ENCODE measurements at places on chromosomes 2 and 18.

GRCh38 chr2:49240608-49241007, 86.3 kb upstream of the FSHR start:
- DNase-seq = no peak

DNA sequence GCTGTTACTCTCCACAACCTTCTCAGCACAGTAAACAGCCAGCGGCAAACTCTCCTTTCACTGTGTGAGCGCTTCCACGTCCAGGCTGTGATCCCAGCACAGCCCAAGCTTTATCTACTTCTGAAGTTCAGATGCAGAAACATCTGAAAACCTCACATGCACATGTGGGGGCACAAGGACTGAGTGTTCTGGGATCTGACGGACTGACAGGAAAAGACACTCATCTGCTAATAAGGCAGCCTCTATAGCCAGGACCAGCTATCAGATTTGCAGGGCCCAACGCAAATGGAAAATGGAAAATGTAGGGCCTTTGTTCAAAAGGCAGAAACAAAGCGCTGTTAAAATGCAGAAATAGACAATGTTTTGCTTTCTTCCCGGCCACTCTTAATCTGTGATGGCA, 133.8 kb upstream of the ARHGAP28 start:
- no peak for DNase-seq

DNA sequence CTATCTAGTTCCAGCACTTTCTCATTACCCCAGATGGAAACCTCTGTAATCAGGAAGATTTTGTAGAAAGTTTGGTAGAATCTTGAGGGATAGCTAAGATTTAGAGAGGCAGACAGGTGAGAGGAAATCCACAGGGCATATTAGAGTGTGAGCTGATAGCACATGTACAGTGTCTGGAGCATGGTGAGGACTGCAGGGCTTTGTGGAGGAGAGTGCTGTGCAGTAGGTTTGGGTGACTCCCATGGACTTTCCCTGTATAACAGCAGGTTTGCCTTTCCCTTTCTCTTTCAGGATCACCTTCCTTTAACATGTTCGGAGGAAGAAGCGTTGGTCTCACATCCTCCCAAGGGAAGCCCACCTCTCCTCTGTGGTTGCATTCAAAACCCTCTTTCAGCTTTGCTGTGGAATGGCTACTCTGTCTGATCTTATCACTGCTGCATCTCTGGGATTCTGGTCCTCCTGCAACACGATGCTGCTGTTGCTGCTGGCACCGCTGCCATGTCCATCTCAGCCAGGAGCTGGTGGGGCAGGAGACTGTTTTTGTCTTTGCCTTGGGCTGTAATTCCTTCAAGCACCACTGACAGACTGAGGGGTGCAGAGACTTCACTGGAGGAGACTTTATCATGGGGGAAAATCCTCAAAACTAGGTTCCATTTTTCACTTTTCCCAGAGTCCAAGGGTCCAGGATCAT, 7.8 kb upstream of the KIF5C start:
- no peak for DNase-seq

DNA sequence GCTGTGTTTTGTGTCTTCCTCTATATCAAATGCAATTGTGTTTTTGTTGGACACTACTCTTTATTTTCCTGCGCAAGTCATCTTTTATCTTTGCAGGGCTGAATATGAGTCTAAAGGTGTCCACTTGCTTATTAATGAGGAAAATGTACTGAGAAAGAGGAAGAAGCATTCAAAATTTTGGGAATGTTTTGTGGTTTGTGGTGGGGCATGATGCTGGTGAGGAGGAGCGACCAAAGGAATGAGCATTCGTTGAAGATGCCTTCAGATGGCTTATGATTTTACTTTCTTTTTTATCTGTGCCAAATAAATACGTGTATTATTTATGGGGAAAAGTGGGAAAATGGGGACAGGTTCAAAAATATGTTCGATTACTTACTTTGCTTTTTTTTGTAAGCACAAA, 63.9 kb upstream of the SMIM21 start:
- DNase-seq = no peak

DNA sequence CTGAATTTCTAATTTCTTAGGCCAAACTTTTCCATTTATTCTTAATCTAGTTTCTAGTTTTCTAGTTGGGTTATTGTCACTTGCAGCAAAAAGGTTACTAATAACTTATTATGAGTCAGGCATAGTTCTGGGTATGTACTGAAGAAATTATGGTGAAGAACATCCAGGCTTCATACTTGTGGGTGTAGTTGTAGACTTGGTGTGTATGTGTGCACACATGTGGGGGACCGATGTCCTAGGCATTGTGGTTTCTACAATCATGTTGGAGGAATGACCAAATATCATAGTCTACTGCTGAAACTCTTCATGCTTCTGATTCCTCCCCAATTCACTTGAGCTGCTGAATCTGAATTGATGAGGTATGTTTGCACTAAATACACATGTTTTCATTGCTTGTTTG, 141.2 kb downstream of the PMAIP1 start:
- no peak for DNase-seq

DNA sequence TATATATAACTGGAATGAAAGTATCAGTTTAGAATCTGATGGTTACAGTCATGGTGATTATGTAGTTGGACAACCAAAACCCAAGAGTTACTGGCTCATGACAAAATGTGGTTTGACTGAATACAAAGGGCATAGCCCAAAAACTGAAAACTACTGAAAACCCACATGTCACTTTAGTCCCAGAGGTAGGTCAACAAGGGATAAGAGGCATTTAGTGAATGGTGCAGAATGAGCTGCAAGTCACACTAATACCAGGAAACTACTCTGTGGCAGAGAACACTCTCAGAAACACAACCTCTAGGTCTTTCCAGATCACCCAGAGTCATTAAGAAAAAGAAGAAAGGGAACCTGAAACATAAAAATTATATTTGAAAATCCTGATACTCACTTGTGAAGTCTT, 154.5 kb downstream of the AGPS start:
- no peak for DNase-seq

DNA sequence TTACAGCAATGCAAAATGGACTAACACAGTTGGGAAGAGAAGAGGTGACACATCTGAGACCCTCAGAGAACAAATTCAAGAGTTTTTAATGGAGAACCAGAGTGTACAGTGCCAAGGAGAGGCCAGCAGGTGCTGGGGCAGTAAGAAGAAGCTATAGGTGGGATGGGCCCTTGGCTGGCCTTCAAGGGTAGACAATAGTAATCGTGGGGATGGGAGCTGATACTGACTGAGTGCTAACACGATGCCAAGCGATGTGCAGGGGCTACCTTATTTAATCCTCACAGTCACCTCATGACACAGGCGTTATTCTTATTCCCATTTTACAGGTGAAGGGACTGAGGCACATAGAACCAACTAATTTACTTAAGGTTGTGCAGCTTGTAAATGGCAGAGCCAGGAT, 131.9 kb upstream of the ID2 start:
- no peak for DNase-seq

- no peak for DNase-seq
Measured at GRCh38 chr2:75846683-75847190, 136.0 kb upstream of the GCFC2 start.

GRCh38 chr2:57890464-57890863, 156.1 kb upstream of the VRK2 start:
- DNase-seq = no peak

- no peak for DNase-seq
Measured at GRCh38 chr18:332007-332406, 64.2 kb upstream of the THOC1 start.

- no peak for DNase-seq
Measured at GRCh38 chr2:172234716-172235691, 132.3 kb upstream of the DLX2 start.

DNA sequence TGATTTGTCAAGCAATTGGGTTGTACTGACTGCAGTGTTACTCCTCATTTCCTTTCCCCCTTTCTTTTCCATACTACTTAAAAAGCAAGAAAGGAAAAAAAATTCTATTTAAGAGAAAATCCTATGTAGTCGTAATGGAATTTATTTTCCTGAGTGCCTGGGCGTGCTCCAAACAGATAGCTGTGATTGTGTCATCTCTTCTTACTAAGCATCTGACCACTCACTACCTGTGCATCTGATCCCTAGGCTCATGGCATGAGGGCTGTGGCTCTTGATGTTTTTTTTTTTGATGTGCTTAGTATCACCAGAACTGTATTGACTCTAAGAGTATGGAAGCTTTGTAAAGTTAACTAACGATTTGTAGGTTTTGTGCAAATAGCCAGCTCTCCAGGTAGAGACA, 19.0 kb downstream of the CRIM1 start:
- DNase-seq = no peak

Data from activated T-helper 1 cell treated with anti-CD3 and anti-CD28 coated beads, Interleukin-2, amount 50 U/mL, for 16 hours (primary cell).